ENCODE measurements at places on chromosomes 12 and 14.
A peak's percentile ranks its signal among the peaks of the same experiment; 100 is the strongest.

DNA sequence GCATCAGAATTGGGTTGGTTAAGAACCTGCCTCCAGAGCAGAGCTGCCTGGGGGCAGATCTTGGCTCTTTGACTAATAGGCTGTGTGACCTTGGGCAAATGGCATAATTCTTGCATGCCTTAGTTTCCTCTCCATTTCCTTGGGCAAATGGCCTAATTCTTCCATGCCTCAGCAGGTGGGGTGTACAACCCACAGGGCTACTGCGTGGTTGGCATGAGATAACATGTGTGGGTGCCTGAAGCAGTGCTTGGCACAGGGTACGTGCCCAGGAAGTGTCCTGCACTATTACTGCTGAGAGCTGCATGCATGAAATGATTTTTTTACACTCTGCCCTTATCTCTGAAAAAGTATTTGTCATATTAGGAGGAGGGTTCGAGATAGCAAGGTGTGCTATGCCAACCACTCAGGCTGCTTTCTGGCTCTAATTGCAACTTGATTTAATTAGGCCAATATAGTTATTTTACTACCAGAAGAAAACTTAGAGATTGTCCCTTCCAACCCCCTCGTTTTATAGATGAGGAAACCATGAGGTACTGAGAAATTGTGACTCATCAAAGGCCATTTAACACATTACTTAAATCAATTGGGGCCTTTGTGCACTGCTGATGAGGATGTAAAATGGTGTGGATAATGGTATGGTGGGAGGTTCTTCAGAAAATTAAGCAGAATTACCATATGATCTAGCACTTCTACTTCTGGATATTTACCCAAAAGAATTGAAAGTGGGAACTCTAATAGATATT, 161.6 kb upstream of the HIF1A start:
- DNase-seq, result no peak

DNA sequence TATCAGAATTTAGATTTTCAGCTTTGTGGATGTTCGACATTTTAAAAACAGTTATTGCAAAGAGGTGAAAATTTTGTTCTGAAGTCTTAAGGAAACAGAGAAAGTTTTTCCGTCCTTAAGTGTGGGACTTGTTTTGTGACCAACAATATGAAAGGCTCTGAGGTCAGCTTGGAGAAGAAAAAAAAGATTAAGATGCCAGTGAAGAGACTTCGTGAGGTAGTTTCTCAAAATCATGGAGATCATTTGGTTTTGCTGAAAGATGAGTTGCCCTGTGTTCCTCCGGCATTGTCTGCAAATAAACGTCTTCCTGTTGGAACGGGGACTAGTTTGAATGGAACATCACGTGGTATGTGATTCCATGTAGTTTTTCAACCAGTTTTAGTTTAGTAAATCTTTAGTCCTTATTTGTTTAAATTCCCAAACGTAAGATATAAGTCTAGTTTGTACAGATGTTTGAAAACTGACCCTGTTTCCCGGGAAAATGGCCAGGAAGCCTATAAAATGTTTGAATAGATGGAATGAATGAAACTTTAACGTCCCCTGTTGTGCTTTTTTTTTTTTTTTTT, 682 bp downstream of the KIAA0586 start:
- DNase-seq, result peak; percentile 65

DNA sequence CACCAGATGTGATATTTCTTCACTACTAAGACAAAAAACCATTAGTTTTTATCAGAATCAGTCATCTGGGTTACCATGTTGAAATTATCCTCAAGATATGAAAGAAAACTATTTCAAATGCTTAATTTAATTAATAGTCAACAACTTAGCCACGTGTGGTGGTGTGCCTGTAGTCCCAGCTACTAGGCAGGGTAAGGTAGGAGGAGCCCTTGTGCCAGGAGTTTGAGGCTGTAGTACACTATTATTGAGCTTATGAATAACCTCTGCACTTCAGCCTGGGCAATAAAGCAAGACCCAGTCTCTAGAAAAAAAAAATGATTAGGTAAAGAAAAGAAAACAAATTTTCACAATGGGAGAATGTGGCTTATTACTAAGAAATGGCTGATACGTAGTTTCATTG, 33.4 kb downstream of the MRPL42 start:
- no peak for DNase-seq

- peak; percentile 27 for DNase-seq
Measured at GRCh38 chr14:50835280-50835679, 4.3 kb upstream of the NIN start.

DNA sequence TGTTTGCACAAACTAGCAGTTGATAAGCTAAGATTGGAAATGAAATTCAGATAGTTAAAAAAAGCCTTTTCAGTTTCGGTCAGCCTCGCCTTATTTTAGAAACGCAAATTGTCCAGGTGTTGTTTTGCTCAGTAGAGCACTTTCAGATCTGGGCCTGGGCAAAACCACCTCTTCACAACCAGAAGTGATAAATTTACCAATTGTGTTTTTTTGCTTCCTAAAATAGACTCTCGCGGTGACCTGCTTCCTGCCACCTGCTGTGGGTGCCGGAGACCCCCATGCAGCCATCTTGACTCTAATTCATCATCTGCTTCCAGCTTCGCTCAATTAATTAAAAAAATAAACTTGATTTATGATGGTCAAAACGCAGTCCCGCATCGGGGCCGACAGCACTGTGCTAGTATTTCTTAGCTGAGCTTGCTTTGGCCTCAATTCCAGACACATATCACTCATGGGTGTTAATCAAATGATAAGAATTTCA, 335.6 kb downstream of the TMEM121 start:
- no peak for DNase-seq

GRCh38 chr14:91068642-91069041, 8.2 kb upstream of the RPS6KA5 start:
- DNase-seq, result no peak

DNA sequence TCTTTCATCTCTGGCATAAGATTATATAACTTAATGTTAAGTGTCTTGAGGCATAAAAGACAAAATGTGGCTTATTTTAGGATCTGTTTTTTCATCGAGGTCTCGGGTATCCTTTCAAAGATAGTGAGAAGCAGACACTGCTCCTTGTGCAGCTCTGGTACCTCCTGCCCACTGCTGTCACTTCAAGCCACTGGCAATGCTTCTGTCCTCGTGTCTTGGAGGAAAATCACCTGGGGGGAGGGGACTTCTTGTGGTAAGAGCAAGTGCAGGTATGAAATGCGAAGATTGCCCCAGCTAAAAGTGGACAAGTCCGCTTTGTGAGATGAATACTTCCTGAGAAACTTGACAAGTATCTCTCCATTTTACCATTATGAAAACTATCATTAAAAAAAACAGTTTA, 37.8 kb upstream of the DYNC1H1 start:
- no peak for DNase-seq

- DNase-seq, result no peak
Measured at GRCh38 chr12:56087220-56087619, 7.3 kb downstream of the ERBB3 start.

DNA sequence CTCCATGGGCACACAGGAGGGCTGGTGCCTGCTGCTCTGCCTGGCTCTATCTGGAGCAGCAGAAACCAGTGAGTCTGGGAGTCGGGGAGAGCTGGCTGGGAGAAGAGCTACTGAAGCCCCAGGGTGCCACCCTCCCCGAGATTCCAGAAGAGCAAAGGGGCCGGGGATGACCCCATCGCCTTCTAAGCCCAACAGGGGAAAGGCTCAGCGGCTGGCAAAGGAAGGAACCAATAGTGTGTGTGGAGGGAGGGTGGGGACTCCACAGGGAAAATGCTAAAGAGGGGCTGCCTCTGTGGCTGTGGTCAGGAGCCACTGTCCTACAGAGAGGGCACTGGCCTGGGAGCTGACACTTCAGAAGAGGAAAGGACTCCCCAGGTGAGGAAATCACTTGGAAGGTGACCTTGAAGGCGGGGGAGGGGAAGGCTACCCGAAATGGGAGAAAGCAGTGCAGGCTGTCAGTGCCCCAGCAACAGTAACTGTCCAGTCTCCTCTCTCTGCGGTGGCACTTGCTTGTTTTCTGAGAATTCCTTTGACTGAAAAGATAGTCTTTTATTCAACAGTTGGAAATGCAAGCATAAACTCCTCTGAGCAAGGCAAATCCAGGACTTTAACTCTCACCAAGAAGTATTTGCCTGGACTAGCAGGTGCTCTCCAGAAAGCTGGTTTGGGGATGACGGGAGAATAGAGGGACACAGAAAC, 552 bp downstream of the TAPBPL start:
- peak; percentile 43 for DNase-seq

GRCh38 chr14:99426265-99426664, 54.4 kb downstream of the SETD3 start:
- DNase-seq, result peak; percentile 3

DNA sequence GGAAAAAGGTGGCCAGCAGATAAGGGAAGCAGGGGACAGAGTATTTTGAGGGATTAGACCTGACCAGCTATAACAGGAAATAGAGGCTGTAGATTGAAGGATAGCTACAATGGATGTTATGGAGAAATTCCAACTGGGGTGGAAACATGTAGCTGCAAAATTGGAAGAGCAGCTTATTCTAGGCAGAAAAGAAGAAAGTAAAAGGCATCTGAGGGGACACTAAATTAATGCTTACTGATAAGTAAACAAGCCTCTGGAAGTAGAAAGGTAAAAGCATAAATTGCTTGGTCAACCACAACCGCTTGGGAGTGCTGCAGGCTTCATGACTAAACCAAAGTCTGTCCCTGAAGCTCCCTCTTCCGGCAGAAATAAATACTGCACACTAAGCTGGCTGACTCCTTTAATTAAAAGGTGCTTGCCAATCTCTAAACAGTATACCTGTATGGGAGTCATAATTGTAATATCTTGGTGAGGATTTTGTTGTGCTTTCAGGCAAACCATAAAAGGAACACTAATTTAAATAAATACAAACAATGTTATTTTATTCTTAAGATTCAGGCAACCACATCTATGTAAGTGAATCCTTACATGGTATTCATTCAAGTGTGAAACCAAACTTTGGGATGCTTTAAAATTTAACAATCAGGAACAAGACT, 7.7 kb downstream of the UBC start:
- DNase-seq, result peak; percentile 89

DNA sequence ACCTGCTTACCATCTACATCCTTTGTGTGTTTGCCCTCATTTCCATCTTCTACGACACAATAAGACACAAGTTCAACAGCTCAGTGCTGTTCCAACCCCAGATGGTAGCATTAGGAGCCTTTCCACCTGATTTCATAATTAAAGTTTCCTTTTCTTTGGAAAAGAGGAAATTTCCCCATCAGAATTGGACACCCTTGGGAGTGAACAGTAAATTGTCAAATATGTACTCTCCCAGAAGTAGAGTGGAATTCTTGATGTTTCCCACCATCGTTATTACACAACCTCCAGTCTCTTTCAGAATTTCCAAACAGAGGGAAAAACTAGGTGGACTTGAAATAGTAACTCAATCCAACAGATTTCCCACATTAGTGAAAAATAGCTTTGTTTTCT, 337.6 kb upstream of the OR4E1 start:
- DNase-seq, result no peak

DNA sequence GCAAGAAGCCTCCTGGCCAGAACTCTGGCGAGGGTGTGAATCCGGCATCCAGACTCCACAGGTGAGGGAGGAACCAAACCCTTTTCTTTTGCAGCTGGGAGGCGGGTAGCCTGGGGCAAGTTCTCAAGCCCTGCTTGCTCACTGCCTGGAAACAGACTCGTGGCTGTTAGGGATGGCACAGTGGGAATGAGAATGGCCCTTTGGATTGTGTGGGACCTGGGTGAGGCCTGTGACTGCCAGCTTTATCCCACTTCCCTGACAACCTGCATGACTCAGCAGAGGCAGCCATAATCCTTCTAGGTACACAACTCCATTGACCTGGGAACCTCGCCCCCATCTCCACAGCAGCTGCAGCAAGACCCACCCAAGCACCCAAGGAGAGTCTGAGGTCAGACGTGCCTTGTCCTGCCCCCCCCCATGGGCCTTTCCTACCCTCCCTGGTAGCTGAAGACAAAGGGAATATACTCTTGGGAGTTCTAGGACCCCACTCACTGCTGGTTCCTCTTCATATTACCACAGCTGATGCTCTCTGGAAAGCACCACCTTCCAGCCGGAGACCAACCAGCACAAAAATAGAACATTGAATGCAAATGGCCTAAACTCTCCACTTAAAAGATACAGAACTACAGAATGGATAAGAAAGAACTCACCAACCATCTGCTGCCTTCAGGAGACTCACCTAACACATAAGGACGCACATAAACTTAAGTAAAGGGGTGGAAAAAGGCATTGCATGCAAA, 5.1 kb upstream of the GPR33 start:
- no peak for DNase-seq

GRCh38 chr12:128542844-128543243, 275.9 kb downstream of the TMEM132C start:
- no peak for DNase-seq

DNA sequence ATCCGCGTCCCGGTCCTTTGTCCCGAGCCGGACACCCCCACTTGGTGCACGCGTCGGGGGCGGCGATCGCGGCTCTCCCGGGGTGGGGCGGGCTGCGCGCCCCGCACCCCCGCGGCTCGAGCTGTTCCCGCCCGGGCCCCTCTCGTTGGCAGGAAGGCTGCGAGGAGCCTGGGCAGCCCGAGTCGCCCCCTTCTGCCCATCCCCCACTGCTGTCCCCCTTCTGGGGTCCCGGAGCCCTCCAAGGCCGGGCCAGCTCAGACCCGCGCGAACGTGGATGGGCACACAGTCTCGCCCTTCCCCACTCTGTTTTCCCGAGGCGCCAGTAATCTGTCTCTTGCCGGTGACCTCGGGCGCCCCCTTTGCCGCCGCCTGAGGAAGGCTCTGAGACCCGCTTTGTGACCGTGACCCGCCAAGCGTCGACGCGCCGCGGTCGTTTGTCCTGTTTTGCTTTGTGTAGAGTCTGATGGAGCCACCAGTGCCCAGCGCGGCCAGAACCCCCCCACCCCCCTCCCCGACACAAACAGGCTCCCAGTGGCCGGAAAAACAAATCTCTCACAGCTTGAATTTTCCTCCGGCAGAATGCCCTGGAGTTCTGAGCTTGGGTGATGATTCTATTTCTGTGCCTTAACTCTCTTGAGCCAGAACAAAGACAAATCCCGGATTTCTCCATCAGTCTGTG, 610 bp downstream of the C14orf132 start:
- DNase-seq, result peak; percentile 54

DNA sequence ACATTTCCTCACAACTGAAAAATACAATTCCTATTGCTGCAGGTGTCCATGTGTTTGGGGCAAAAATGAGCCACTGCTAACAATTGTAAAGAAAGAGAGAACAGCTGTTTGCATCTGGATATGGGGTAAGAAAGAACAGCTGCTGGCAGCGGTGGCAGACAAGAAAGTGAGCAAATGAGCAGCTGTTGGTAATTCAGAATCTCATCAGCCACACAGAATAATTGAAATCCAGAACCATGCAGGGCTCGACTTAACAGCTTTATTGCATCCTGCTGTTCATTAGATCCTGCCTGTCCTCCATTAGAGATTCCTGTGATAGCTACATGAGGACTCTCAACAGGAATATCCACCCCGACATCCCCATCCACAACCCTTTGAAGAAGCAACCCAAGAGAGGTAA, 62.5 kb upstream of the TSPAN8 start:
- no peak for DNase-seq

- DNase-seq, result no peak
Measured at GRCh38 chr14:97021571-97022168, 224.5 kb downstream of the VRK1 start.

GRCh38 chr14:89681086-89682018, 264.3 kb upstream of the FOXN3 start:
- peak; percentile 16 for DNase-seq

GRCh38 chr12:47307680-47308399, 228.1 kb upstream of the AMIGO2 start:
- peak; percentile 83 for DNase-seq
